Activated CD4-positive, alpha-beta T cell treated with anti-CD3 and anti-CD28 coated beads, Interleukin-2, amount 50 U/mL, for 24 hours (primary cell): ENCODE measurements at places on chromosomes 13 and 19.

DNA sequence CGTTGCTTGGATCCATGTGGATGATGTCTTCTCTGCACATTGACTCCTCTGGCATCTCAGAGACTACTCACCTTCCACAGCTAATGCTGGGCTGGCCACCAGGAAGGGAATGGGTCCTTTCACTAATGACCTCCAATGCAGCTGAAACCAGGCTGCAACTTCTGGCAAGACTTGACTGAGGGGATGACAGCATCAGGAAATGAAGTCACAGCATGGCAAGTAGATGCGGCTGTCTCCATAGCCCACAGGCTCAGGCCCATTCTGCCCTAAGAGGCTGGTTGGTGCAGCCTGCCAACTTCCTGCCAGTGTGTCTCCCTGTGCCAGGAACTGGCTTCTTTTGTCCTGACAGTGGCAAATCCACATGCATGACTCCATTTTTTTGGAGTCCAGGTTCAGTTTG is 467.3 kb downstream of the TSHZ3 start:
- no peak for DNase-seq

DNA sequence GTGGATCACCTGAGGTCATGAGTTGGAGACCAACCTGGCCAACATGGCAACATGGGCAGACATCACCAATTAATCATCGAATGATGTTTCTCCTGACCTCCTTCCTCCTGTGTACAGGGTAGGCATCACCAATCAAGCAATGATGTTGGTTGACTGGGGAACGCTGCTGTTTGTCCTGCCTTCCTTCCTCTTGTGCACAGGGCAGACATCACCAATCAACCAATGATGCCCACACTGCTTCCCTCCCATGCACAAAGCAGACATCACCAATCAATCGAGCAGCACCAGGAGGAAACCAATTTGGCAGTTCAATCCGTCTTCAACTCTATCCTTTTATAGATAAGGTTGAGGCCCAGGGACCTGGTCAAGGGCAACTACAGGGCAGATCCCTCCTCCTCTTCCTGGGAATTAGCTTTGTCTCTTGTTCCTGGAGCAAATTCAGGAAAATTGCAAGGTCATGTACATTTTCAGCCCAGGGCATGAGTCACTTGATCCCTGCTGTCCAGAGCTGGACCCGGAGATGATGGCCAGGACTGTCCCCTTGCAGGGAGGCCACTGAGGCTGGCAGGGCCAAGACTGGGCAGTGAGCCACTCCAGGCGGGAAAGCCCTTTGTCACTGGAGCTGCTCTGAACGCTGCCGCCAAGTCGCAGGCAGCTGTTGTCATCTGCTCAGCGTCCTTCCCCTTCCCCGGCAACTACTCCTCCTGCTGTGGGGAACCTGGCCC is 5.3 kb upstream of the CSNK1G2 start:
- no peak for DNase-seq

DNA sequence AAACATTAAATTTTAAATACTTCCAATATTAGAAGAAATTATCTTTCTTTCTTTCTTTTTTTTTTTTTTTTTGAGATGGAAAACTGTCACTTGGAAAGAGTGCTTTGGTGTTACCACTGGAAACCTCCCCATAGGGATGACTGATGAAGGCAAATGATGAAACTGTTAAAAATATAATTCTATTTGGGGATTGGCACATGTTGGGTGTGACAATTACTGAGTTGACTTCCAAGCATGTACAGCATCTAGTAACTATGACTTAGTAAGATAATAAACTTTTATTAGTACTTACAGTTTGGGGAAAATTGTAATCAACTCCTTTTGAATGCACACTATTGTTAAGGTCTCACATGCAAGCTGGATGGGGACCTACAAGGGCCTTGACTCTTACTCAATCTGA is 592.5 kb downstream of the KCTD12 start:
- DNase-seq: no peak

GRCh38 chr19:47002106-47002766 is 17.4 kb upstream of the NPAS1 start:
- no peak for DNase-seq
